ENCODE measurements at places on chromosomes 6 and 20.

DNA sequence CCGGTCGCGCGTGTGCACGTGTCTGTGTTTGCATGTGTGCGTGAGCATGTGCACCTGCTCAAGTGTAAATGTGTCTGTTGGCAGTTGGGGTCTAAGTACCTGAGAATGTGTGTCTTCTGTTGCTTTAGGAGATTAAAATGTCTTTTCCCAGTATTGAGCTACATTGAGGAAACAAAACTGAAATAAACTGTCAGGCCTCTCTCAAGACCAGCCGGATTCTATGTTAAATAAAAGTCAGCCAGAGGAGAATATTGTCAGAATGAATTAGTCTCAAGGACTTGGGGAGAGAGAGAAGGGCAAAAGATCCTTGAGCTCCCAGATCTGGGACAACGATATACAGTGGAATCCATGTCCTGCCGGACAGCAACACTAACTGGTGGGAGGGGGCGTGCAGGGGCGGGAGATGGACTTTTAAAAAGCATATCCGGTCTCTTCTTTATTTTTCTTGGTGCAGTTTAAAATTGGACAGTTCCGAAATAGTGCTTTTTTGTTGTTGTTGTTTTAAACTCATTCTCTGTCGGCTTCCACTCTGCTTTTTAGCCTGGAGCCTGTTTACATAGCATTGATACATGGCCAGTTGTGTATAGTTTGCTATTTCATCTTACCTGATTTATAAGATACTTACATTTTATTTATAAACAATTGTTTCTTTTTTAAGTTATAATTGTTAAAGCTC, 3.3 kb upstream of the TBX18 start:
- H3K36me3 ChIP-seq, result no peaks in the 10 kb centered on the region
- no peaks in the 10 kb centered on the region for H3K27me3 ChIP-seq
- H3K4me3 ChIP-seq, result no peak overlapping the region
- DNase-seq, result no peak

DNA sequence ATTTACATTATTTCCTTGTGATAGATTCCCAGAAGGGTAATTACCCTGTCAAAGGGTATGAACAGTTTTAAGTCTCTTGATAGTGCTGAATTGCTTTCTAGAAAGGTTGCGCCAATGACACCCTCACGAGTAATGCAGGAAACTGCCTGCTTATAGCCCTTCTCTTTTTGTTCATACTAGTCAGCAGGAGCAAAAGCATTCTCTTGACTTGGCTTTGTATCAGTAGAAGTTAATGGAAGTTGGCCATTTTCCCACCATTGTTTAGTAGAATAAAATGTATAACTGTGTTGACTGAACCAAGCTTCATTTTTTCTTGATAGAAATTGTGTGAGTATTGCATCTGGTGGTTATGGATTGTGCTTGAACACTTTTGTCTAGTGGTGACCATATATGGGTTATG, 100.1 kb downstream of the FARS2 start:
- H3K4me3 ChIP-seq, result no peak overlapping the region
- no peak overlapping the region for H3K27ac ChIP-seq
- no peaks in the 10 kb centered on the region for H3K36me3 ChIP-seq
- no peaks in the 10 kb centered on the region for H3K27me3 ChIP-seq

DNA sequence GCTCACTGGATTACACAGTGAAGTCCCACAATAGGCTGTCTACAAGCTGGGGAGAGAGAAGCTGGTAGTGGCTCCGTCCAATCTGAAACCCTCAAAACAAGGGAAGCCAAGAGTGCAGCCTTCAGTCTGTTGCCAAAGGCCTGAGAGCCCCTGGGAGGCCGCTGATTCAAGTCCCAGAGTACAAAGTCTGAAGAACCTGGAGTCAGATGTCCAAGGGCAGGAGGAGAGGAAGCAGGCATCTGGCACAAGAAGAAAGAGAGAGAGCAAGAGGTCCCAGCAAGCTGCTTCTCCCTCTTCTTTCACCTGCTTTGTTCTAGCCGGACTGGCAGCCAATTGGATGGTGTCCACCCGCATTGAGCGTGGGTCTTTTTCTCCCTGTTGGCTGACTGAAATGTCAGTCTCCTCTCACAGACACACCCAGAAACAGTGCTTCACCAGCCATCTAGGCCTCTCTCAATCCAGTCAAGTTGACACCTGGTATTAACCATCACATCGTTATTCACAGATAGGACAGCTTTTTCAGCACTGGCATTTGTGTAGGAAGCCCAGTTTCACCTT, 51.2 kb downstream of the CRYBG1 start:
- no peaks in the 10 kb centered on the region for H3K4me1 ChIP-seq
- no peak overlapping the region for H3K4me3 ChIP-seq
- no peak overlapping the region for H3K27ac ChIP-seq
- DNase-seq, result no peak
- H3K27me3 ChIP-seq, result no peaks in the 10 kb centered on the region

- no peaks in the 10 kb centered on the region for H3K27me3 ChIP-seq
- no peak for DNase-seq
- H3K4me3 ChIP-seq, result no peak overlapping the region
- H3K36me3 ChIP-seq, result no peaks in the 10 kb centered on the region
These were observed 68.6 kb upstream of the CCN6 start for GRCh38 chr6:111985202-111985731.

DNA sequence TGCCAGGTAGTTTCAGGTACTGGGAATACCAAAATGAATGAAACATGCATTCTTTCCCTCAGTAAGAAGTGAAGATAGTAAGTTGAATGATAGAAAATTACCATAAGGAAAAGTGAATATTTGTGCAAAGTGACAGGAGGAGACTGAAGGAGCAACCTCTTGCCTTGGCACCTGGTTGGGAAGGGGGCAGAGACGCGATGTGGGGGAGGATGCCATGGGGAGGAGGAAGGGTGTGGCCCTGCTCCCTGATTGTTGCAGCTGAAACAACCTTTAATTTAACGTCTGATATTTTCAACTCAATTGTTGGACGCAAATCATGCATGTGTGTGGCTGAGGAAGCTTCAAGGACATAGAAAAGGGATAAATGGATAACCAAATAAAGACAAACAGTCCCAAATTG, 72.1 kb upstream of the ENPP5 start:
- H3K36me3 ChIP-seq, result no peaks in the 10 kb centered on the region
- no peak overlapping the region for H3K27ac ChIP-seq
- no peaks in the 10 kb centered on the region for H3K4me1 ChIP-seq
- no peak for DNase-seq
- H3K27me3 ChIP-seq, result no peaks in the 10 kb centered on the region

- peaks cover 69% of the 10 kb centered on the region for H3K36me3 ChIP-seq
- no peaks in the 10 kb centered on the region for H3K27me3 ChIP-seq
- H3K27ac ChIP-seq, result no peak overlapping the region
- no peak overlapping the region for H3K4me3 ChIP-seq
These were observed 317.1 kb downstream of the ESR1 start for GRCh38 chr6:152124429-152125074.

DNA sequence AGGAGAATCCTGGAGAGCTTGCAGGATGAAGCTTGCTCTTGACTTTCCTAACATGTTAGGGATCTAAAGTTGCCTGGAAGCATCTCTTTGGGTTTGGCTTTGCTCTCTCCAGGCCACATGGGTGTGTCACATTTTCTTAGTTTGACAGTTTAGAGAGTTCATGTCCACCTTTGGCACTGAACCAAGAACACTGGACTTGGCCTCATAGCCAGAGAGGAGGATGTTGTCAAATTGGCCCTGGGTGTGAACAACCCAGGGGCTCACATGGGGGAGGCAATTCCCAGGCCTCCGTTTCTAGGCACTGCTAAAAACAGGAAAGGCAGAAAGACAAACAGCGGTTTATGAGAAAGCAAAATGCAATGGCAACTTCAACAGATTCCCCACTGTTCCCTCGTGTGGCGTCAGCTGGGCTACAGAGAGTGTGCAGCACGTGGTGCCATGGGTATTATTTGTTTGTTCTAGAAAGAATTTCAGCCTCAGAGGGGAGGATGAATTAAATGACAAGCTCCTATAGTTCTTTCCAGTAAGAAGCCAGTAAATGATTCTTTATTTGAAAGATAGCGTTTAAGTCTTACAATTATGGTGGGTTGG, 93.9 kb downstream of the CLIC5 start:
- H3K27ac ChIP-seq, result no peak overlapping the region
- DNase-seq, result no peak
- no peaks in the 10 kb centered on the region for H3K27me3 ChIP-seq
- H3K36me3 ChIP-seq, result no peaks in the 10 kb centered on the region

DNA sequence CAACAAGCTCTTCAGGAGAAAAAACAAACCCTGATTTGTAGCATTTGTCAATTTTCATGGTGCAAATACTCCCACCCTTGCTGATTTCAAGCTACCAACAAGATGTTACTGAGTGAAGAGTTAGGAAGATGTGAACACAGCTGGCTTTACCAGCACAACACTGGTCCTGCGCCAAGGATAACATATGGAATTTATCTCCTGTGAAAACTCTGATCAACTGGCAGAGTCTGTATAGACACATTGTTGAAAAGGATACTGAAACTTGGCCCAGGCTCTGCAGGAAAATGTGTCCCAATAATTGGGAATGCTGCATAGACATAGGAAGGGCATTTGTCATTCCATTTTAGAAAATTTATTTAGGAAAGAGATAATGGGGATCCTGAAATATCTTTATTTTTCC, 29.0 kb downstream of the OTOR start:
- H3K4me1 ChIP-seq, result no peaks in the 10 kb centered on the region
- H3K27me3 ChIP-seq, result no peaks in the 10 kb centered on the region
- H3K36me3 ChIP-seq, result no peaks in the 10 kb centered on the region
- H3K4me3 ChIP-seq, result no peak overlapping the region
- no peak overlapping the region for H3K27ac ChIP-seq

DNA sequence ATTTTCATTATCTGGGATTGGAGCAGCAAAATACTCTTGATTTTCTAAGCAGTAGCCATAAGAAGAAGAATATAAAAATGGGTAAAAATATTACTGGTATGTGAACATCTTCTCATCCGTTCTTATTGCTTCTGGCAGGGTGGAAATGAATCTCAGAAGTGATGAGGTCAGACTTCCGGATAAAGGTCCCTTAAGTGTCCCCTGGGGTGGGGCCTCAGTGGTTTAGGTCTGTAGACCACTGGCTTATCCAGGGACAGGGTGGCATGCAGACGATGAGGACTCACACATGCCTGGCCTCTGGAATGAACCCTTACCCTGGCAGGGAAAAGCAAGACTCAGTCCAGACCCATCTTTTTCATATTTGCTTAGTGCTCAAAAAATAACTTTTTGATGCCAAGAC, 143.3 kb downstream of the UST start:
- no peak overlapping the region for H3K4me3 ChIP-seq
- no peaks in the 10 kb centered on the region for H3K4me1 ChIP-seq
- H3K27ac ChIP-seq, result no peak overlapping the region

DNA sequence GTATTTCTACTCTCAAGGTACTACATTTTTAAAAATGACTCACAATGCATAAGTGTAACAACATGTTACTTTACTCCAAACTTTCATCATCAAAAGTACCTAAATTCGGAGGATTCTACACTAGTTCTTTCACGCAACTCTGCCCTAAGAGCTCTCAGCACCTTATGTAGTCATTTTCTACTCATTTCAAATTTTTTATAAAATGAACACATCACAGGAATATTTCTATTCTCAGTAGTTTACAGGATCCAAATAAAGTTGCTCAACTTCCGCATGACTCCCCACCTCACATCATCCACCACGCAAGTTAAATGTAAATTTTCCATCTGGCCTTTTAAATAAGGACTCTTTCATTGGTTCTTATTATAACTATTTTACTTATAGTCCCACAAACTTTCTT, 344.9 kb upstream of the MANEA start:
- no peak overlapping the region for H3K27ac ChIP-seq
- no peak overlapping the region for H3K4me3 ChIP-seq
- H3K36me3 ChIP-seq, result no peaks in the 10 kb centered on the region
- no peaks in the 10 kb centered on the region for H3K4me1 ChIP-seq
- no peaks in the 10 kb centered on the region for H3K27me3 ChIP-seq
- no peak for DNase-seq

DNA sequence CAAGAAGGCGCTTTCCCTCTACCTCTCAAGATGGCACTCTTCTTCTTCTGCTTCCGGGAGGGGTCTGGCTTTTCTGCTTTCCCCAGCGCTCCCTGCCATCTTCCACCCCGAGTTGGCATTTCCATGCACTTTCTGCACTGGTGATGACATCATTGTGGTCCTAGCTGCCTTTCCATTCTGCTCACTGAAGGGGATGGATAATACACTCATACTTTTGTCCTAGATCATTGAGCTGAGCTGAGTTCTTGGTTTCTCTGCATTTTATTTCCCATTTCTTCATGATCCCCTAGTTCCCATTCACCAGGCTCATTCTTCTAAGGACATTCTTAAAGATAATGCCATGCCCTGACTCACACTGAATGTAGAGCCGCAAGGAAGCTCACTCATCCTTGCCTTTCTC, 96.7 kb downstream of the EDN1 start:
- H3K4me3 ChIP-seq, result no peak overlapping the region
- no peak for DNase-seq
- H3K36me3 ChIP-seq, result no peaks in the 10 kb centered on the region
- no peak overlapping the region for H3K27ac ChIP-seq
- no peaks in the 10 kb centered on the region for H3K27me3 ChIP-seq

DNA sequence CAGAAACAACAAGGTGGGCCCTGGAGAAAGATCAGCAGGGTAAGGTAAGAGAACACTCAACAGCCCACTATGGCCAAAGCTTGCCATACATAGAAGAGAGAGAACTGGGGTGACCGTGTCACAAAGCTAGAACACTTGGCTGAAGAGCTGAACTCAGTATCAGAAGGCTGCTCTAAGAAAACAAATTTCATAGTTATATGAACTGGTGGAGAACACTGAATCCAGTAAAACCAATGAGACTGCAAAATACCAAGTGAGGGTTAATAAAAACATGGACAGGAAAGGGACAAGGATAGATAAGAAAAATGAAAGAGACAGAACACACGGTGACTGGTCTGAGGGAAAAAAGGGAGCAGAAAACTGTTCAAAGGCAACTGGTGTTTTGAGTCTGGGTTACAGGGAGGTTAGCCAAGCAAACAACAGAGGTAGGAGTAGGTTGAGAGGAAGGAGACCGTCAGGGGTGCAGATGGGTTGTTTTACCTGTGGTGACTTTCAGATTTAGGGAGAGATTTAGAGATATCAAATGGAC, 56.5 kb downstream of the GMDS start:
- no peak overlapping the region for H3K4me3 ChIP-seq
- H3K4me1 ChIP-seq, result no peaks in the 10 kb centered on the region
- no peaks in the 10 kb centered on the region for H3K36me3 ChIP-seq
- DNase-seq, result no peak

DNA sequence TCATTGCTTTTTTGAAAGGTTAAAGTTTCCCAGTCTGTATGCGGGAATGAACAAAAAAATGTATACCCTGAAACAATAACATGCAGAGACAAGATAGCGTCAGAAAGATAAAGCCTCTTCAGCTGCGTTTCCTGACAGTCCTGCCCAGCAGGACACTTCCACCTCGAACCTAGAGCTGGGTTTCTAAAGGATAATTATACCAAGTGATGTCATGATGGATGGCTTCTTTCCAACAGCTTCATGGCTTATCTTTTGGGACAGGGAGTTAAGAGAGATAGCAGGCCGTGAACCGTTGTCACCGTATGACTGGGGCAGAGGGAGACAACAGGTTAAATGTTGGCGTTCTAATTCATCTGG, 267.6 kb upstream of the SGK1 start:
- H3K4me1 ChIP-seq, result no peaks in the 10 kb centered on the region
- no peak overlapping the region for H3K4me3 ChIP-seq
- H3K27ac ChIP-seq, result no peak overlapping the region
- no peaks in the 10 kb centered on the region for H3K36me3 ChIP-seq
- H3K27me3 ChIP-seq, result no peaks in the 10 kb centered on the region
- no peak for DNase-seq

GRCh38 chr6:42696526-42697267, 25.7 kb downstream of the PRPH2 start:
- H3K4me3 ChIP-seq, result no peak overlapping the region
- H3K27me3 ChIP-seq, result no peaks in the 10 kb centered on the region
- H3K27ac ChIP-seq, result no peak overlapping the region
- DNase-seq, result no peak
